GM04503 (cell line): ENCODE measurements at places on chromosomes 6 and 20.

- DNase-seq = no peak
These were observed 1289.3 kb upstream of the CITED2 start for GRCh38 chr6:140663772-140664171.

DNA sequence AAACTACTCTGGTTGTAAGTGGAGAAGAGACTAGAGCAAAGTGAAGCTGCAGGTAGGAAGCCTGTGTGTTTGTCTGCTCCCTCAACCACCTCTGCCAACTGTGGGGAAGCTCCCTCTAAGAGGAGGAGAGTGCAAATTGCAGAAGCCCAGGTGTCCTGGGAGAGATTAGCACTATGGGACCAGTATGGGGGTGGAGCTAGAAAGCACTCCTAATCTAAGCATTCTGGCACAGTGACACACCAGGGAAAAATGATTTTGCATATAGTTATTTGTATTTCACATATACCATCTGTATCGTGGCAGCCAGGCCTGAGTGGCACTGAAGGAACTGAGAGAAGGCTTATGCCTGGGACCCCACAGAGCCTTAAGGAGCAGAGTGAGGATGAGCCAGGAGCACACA lies 12.8 kb downstream of the GSTA1 start:
- DNase-seq = no peak

DNA sequence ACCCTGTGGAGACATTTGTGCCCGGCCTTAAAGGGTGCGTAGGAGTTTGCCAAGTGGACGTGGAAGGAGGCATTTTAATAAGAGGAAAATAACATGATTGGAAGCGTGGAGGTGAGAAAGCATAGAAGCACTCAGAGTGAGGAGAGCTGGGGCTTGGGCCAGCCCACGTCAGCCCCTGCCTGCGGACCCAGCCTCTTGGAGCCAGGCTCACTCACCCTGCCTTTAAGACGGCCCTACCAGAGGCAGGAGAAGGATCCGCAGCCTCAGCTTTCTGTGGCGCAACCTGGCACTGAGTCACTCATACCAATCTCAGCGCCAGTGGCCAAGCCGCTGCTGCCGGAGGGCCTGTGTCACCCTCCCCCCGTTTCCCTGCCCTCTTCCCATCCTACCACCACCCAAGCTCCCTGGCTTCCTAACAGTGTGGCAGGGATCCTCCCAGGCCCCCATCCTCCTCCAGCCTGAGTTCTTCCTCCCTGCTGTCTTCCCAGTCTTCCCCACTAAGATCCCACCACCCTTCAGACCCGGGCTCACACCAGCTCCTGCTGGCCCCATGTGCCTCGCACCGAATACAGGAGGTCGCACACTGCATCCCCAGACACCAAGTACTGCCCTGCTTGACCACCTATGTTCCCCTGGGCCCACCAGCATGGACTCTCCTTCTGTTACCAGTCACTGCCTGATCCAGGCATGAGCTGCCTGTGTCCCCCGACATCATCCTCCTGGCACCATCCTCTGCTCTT lies 285.2 kb downstream of the UST start:
- DNase-seq = no peak

DNA sequence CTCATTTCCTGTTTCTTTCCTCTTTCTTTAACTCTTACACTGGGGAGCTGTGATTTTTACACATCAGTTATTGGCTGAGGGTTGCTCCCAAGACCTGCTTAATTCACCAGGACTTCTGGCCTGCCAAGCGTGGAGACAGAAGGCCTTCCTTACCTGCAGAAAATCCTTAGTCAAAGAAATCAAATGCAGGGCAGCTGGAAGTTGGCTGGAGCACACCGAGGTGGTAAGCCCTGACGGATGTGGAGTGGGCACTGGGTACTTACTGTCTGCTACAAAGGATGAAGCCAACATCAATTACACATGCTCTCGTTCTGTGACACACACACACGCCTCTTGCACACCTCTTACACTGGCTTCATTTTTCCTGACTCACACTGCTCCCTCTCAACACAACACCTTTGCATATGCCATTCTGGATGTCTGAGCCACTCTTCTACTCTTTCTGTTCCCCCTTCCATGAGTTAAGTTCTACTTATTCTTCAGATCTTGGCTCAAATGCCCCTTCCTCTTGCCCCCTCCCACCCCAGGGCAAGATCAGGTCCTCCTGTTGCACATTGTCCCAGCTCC lies 61.6 kb downstream of the TTI1 start:
- DNase-seq = no peak

GRCh38 chr6:40550202-40551101 lies 36.7 kb downstream of the LRFN2 start:
- DNase-seq = peak; percentile 10

- no peak for DNase-seq
These were observed 38.7 kb downstream of the TGM2 start for GRCh38 chr20:38126146-38126921.

DNA sequence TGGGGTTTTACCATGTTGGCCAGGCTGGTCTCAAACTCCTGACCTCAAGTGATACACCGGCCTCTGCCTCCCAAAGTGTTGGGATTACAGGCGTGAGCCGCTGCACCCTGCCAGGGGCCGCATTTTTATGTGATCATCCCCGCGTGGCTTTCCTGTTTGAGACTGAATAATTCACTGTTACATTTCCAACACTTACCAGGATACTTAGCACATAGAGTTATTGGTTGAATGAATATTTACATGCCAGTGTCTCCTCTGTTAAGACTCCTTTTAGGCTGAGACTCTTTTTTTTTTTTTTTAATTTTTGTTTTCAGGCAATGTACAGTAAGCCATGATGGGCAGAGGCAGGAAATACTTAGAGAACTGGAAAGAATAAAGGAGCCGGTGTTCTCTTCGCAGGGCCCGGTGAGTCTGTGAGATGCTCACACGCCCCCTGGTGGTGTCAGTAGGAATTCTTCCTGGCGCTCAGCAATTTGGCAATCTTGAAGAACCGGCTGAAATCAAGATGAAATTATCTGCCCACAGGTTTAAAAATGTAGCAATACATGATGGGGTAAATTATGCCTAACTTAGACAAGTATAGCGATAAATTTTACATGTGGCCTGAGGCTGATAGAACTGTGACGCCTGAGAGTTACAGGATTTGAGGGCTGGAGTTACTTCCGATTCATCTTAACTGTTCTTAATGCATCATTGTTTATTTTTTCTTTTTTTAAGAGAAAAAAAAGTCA lies 7.6 kb upstream of the RNF114 start:
- DNase-seq = peak; percentile 29

- no peak for DNase-seq
These were observed 172.2 kb downstream of the AIG1 start for GRCh38 chr6:143232849-143233248.
